Spleen (tissue), 13 donors: ENCODE measurements at places on chromosomes 13 and 19. TPM values are rescaled to one million over a fixed set of nuclear protein-coding genes. Genes with fewer than 3 reads are reported as not detected.
A peak's percentile ranks its signal among the peaks of the same experiment; 100 is the strongest.

- H3K36me3 ChIP-seq = peaks cover 15% of the 10 kb centered on the region
- H3K4me1 ChIP-seq = peaks cover 17% of the 10 kb centered on the region
- H3K4me3 ChIP-seq = peak overlapping the region; percentile 59
- DNase-seq = peak; percentile 95
- peaks cover 20% of the 10 kb centered on the region for H3K27me3 ChIP-seq
- H3K27ac ChIP-seq = peak overlapping the region; percentile 91
Observed at GRCh38 chr19:15463861-15464371, 428 bp downstream of the RASAL3 start.

DNA sequence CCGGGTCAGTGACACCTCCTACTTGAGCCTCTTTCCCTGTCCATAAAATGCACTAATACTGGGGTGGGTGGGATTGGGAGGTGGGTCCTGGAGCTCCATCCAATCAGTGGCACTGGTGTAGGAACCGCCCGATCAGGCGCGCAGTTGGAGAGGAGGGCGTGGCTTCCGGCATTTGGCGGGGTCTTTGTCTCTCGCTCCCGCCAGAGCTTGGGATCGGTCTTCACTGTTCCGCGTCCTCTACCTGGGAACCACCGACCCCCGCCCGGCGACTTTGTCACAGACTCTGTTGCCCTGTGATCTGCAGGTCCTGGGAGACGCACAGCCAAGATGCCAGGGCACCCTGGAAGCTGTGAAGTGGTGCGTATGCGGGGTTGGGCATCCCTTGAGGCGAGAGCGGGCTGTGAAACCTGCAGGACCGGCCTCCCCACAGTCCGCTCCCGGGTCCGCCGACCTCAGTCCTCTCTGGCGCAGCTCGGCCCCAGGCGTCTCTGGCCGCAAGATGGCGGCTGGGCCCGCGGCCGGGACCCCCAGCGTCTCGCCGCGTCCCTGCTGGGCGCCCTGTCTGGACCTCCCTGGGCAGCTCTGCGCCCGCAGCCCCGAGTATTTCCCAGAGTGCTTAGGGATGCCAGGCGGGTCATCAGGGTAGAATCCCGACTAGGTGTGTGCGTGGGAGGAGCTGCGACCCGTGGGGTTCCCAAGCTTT lies 41.6 kb upstream of the ZNF730 start:
- DNase-seq = peak; percentile 71
- peaks cover 7% of the 10 kb centered on the region for H3K4me1 ChIP-seq
- peak overlapping the region; percentile 53 for H3K4me3 ChIP-seq
- H3K27ac ChIP-seq = peak overlapping the region; percentile 36

DNA sequence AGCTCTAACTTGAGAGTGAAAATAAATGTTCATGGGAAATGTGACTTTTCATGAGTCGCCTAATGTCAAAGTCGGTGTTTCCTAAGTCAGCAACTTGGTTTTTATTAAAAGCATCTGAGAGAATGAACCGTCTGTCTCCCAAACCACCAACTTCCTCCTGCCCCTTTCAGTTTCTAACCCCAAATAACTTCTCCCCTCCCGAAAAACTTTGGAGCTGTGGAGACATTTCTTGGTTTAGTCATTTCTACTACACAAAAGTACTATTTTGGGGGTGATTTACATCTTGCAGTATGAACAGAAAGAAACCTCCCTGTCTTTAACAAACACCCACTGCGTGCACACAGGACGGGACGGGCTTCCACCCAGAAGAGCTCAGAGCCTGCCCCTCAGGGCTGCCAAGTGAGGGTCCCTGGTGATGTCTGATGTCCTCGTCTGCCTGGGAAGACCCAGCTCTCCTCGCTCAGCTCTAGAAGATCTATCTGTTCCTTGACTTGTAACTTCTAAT lies 65.0 kb downstream of the RASA3 start:
- H3K36me3 ChIP-seq = peaks cover 7% of the 10 kb centered on the region
- H3K4me3 ChIP-seq = peak overlapping the region; percentile 17
- peaks cover 61% of the 10 kb centered on the region for H3K4me1 ChIP-seq
- no peak for DNase-seq

GRCh38 chr13:89903115-89903514 lies 1444.4 kb upstream of the MIR17HG start:
- DNase-seq = no peak
- no peak overlapping the region for H3K27ac ChIP-seq
- H3K4me1 ChIP-seq = no peaks in the 10 kb centered on the region
- H3K4me3 ChIP-seq = no peak overlapping the region
- H3K27me3 ChIP-seq = no peaks in the 10 kb centered on the region

DNA sequence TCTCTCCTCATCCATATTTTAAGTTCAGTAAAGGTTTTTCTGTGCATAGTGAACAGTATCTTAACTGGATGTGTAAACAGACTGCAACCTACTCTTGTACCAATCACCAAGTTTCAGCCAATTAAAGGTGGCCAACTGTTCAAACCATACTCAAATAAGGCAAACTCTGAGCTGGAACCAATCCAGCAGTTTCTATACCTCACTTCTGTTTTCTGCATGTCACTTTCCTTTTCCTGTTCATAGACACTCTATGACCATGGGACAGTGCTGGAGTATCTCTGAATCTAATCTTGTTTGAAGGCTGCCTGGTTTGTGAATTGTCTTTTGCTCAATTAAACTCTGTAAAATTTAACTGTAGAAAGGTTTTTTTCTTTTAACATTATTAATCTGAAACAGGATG lies 470.3 kb upstream of the SLITRK6 start:
- H3K4me1 ChIP-seq = no peaks in the 10 kb centered on the region
- H3K27ac ChIP-seq = no peak overlapping the region
- no peaks in the 10 kb centered on the region for H3K27me3 ChIP-seq
- H3K4me3 ChIP-seq = no peak overlapping the region
- DNase-seq = no peak

GRCh38 chr13:111903143-111903542 lies 163.8 kb upstream of the SOX1 start:
- H3K4me3 ChIP-seq = no peak overlapping the region
- no peaks in the 10 kb centered on the region for H3K36me3 ChIP-seq
- no peak overlapping the region for H3K27ac ChIP-seq

GRCh38 chr19:15297416-15298224 lies 34.7 kb downstream of the BRD4 start:
- no peak overlapping the region for H3K27ac ChIP-seq
- no peaks in the 10 kb centered on the region for H3K36me3 ChIP-seq
- H3K4me1 ChIP-seq = peaks cover 100% of the 10 kb centered on the region
- H3K4me3 ChIP-seq = no peak overlapping the region
- H3K27me3 ChIP-seq = no peaks in the 10 kb centered on the region

- no peaks in the 10 kb centered on the region for H3K36me3 ChIP-seq
- no peaks in the 10 kb centered on the region for H3K27me3 ChIP-seq
- DNase-seq = no peak
- no peaks in the 10 kb centered on the region for H3K4me1 ChIP-seq
- no peak overlapping the region for H3K27ac ChIP-seq
Observed at GRCh38 chr13:91647361-91647990, 249.1 kb downstream of the GPC5 start.

GRCh38 chr13:112328936-112329335 lies 47.2 kb upstream of the SPACA7 start:
- H3K4me3 ChIP-seq = no peak overlapping the region
- no peak overlapping the region for H3K27ac ChIP-seq
- peaks cover 29% of the 10 kb centered on the region for H3K27me3 ChIP-seq

CEBPA gene
- total RNA-seq = 27.7 TPM

SYDE1 gene
- 14.6 TPM for total RNA-seq

DOHH gene
- 11.4 TPM for total RNA-seq

TRAPPC2B gene
- 18.0 TPM for total RNA-seq
